ENCODE measurements at places on chromosomes 16 and 17. TPM values are rescaled to one million over a fixed set of nuclear protein-coding genes. Genes with fewer than 3 reads are reported as not detected.

FN3K gene
- 32.0 TPM for total RNA-seq

STH gene
- 0.58 TPM for total RNA-seq

ENO3 gene
- total RNA-seq, result 699 TPM

E4F1 gene
- 37.2 TPM for total RNA-seq

ATP2A1 gene
- total RNA-seq, result 157 TPM

TEKT1 gene
- total RNA-seq, result 0.70 TPM

EPX gene
- total RNA-seq, result 1.3 TPM

TEKT5 gene
- 0.64 TPM for total RNA-seq

NUPR1 gene
- total RNA-seq, result 4.1 TPM

CTRL gene
- 0.18 TPM for total RNA-seq

MYL4 gene
- total RNA-seq, result 45.8 TPM

ADGRG3 gene
- 5.0 TPM for total RNA-seq

CCL5 gene
- total RNA-seq, result 2.2 TPM

TRIM37 gene
- 29.6 TPM for total RNA-seq

PPP1R9B gene
- 27.6 TPM for total RNA-seq

LPCAT2 gene
- 21.2 TPM for total RNA-seq

FOXJ1 gene
- 21.6 TPM for total RNA-seq

ABCC1 gene
- 40.8 TPM for total RNA-seq

SLC12A3 gene
- total RNA-seq, result 58.9 TPM

PLEKHH3 gene
- total RNA-seq, result 34.7 TPM

PARD6A gene
- total RNA-seq, result 3.9 TPM

METTL22 gene
- 42.9 TPM for total RNA-seq

PHKB gene
- total RNA-seq, result 83.3 TPM

KRT13 gene
- 7.4 TPM for total RNA-seq

SLC9A5 gene
- 3.6 TPM for total RNA-seq

SOX8 gene
- 8.5 TPM for total RNA-seq

CEP295NL gene
- total RNA-seq, result 8.1 TPM

ZG16 gene
- not detected for total RNA-seq

MLKL gene
- 7.6 TPM for total RNA-seq

OTOA gene
- total RNA-seq, result 0.18 TPM

ZNF23 gene
- total RNA-seq, result 7.1 TPM

ZNF276 gene
- total RNA-seq, result 29.6 TPM

WFDC1 gene
- total RNA-seq, result 4.5 TPM

TMEM114 gene
- total RNA-seq, result not detected

ABI3 gene
- total RNA-seq, result 5.5 TPM

PDE6G gene
- total RNA-seq, result 4.4 TPM

EVPLL gene
- total RNA-seq, result 1.9 TPM

TP53TG3D gene
- total RNA-seq, result not detected

CD300E gene
- 1.1 TPM for total RNA-seq

PABPN1L gene
- total RNA-seq, result not detected

WSCD1 gene
- total RNA-seq, result 20.4 TPM

PTRH2 gene
- 11.7 TPM for total RNA-seq

KRTAP4-4 gene
- total RNA-seq, result not detected

CCDC200 gene
- total RNA-seq, result not detected

CCL16 gene
- not detected for total RNA-seq

CDH11 gene
- total RNA-seq, result 230 TPM

CCL4L2 gene
- 9.3 TPM for total RNA-seq

NT5M gene
- total RNA-seq, result 5.9 TPM

Measured in metanephros (tissue), 2 donors.